Stimulated activated CD4-positive, alpha-beta T cell treated with anti-CD3 and anti-CD28 coated beads, Interleukin-15, amount 100 ng/mL, for 48 hours (primary cell): ENCODE measurements at places on chromosomes 16 and 17.

- DNase-seq = no peak
Measured at GRCh38 chr16:1778200-1779179, 3.9 kb downstream of the SPSB3 start.

DNA sequence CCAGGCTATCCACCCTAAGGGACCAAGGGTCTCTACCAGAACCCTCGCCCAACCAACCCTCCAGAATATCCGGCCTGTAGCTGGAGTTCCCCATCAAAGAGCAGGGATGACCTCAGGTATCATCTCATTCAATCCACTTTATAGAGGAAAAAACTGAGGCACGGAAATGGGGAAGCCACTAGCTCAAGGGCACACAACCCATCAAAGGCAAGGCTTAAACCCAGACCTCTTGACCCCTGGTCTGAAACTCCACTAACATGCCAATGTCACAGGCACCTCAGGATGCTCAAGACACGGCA lies 1.6 kb downstream of the TBC1D10B start:
- DNase-seq = no peak

DNA sequence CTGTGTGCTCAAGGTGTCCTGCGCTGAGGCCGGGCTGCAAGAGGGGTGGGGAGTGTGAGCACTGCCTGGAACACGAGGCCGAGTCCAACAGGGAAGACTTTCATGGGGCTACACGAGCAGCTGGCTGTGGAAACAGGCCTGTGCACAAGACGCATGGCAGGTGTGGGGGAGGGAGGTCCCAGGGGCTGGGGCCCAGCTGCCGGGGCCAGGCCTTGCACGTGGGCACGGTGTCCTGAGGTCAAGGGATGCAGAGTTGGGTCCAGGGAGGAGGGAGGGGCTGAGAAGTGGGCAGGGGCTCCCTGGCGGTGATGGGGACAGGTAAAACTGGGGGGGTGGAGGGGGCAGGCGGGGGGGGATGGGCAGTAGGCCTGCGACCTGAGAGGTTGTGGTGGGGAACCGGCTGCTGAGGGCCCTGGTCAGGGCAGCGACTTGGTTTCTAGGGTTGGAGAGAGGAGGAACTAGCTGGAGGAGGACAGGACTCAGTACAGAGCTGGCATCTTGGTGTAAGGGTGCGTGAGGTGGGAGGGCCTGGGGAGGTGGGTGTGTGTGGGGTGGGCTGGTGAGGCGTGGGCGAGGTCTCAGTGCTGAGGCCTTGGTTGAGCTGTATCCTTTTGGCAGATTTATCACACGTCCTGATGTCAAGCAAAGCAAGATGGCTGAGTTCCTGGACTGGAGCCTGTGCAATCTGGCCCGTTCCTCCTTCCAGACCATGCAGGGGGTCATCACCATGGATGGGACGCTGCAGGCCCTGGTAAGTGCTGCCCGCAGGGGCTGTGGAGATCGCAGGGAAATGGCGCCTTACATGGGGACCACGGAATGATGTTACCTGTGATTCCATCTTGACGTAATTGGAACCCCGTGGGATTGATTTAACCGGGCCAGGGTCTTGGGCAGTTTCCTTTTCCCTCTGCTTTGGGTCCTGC lies 29.4 kb downstream of the TBCD start:
- no peak for DNase-seq

DNA sequence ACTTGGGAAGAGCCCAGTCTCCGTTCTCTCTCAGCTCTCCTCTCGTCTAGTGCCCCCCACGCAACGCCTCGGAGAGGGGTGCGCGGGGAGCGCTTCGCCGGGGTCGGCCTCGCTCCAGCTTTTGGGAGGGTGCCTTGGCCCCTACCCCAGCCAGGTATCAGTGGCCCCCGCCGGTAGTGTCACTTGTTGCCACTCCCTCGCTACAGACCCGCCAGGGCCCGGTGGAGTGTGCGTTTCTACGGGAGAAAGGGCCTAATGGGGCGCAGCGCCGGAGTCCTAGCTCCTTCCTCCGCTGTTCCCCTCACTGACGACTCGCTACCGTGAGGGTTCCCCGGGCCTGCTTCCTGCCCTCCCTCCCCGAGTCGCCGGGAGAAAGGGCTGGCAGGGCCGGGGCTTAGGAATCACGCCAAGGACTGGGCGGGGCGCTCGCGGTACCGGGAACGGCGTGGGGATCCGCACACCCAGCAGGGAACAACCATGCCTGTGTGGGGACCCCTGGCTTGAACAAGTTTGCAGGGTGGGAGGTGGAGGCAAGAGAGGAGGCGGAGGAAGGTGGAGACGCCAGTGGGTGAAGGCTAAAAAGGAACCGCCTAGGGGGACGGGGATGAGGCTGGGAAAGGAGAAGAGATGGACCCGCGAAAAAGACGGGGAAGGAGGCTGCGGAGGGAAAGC lies 997 bp upstream of the CDH11 start:
- DNase-seq = no peak

GRCh38 chr17:39787041-39787440 lies 49.3 kb downstream of the GRB7 start:
- no peak for DNase-seq

- no peak for DNase-seq
Measured at GRCh38 chr17:76125391-76125675, 15.7 kb downstream of the FOXJ1 start.

GRCh38 chr17:76868669-76869495 lies 678 bp downstream of the MGAT5B start:
- no peak for DNase-seq

- no peak for DNase-seq
Measured at GRCh38 chr17:77577491-77577890, 381.0 kb upstream of the TNRC6C start.

DNA sequence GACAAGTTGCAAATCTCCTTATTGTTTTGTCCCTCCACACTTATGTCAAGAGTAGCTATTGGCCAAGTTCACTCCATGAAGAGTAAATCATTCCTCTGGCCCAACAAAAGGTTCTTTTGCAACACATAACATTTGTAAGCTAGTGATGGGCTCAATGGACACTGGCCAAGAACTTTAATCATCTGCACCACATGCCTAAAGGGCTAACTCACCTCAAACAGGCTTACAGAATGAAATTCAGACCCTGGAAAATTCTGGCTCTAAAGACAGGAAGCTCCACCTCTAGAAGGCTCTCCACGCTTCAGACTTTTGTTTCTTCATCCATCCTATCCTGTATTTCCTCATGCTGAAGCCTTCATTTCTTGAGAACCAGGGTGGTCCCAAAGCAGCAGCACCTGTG lies 10.9 kb upstream of the ANKFN1 start:
- DNase-seq = no peak

DNA sequence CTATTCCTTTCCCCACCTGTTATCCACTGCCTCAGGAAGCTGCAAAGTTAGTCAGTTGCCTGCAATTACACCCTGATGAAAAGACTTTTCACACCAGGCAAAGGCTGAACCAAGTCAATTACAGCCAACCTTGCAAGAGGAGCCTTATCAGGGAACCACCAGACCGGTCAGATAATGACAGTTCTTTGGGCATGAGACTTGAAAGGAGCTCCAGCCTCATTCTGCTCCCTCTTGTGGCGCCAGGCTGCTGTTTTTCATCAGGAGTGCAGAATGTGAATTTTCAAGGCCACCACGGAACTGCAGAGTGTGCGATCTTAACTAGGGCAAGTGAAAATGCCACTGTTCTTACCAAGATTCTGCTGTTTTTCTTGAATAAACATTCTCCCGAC lies 22.5 kb downstream of the DNAI2 start:
- no peak for DNase-seq

DNA sequence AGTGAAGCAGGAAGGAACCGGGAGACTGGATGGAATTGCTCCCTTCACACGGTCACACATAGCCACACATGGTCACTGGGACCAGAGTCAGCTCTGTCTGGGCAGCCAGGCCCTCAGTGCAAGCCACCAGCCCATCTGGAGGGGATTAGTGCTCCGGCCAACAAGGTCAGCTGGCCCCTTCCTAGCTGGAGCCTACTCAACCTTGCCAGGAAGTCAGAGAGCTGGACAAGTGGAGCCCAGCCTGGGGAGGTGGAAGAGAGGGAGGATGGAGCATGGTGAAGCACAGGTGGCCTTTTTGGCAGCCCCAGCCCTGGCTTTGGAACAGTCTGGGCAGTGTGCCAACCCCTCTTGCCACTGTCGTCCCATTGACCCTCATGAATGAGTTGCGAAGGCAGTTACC lies 3.7 kb upstream of the CACNA1G start:
- no peak for DNase-seq

DNA sequence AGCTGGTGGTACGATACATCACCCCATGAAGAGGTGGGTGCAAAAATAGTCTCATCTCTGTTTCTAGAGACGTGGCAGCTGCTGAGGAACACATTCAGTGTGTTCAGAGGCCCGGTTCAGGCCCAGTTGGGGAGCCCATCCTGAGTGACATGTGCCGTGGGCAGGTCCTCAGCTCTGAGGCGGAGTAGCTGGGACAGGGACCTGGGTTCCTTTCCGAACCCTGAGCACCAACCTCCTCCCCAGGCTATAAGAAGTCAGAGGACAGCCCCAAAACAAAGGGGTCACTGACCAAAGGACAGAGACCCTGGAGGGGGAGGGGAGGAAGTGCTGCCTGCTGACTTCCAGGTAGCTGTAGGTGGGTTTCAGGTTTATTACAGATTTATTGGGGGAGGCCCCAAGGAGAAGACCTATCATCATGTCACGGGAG lies 5.1 kb downstream of the LDHD start:
- no peak for DNase-seq

GRCh38 chr17:13626703-13627102 lies 25.0 kb upstream of the HS3ST3A1 start:
- DNase-seq = no peak

DNA sequence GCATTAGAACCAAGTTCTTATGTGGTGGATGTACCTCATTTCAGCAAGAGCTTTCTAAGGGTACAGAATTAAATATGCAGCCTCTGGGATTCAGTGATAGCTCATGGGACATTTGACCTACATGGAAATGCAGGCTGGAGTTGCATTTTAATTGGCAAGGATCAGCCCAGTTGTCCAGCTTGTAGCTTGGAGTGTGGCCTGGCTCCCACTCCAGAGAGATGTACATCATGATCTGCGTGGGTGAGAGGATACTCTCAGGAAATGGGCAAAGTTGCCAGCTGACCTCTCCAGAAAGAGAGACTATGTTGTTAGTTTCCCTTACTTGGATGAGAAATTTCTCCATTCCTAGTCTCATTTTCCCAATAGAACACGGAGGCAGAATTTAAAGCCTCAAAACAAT lies 555.3 kb downstream of the MAF start:
- DNase-seq = no peak

DNA sequence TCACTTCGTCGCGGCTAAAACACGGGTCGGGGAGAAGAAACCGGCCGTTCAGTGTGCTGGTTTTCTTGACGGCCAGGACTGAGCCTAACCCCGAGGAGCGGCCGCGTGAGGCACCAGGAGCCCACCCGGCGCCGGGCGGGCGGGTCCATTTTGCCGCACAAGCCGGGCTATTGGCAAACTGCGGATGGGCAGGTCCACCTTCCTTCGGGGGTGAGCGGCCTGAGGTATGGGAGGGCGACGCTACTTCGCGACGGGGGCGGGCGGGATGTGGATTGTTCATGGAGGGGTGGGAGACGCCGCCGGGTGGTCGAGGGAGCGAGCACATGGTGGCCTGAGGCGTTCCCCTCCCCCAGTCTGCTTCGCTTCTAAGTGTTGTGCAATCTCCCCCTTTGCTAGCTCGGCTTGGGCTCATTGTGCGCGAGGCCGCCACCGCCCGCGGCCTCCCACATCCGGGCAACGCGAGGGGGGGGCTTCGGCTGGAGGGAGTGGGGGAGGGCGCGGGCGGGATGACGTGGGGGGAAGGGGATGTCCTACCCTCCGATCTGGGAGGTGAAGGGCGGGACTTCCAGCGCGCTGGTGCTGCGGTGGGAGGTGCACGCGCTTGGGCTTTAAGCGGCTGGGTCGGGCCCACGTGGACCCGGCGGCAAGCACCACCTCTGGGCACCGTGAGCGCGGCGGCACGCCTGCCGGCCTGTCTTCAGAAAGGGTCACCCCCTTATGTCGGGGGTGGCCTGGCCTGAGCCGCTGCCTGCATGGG lies 5.9 kb upstream of the CD68 start:
- DNase-seq = peak; percentile 85

GRCh38 chr17:68228817-68229570 lies 18.8 kb upstream of the AMZ2 start:
- no peak for DNase-seq

- no peak for DNase-seq
Measured at GRCh38 chr17:11205659-11206058, 35.4 kb upstream of the SHISA6 start.

DNA sequence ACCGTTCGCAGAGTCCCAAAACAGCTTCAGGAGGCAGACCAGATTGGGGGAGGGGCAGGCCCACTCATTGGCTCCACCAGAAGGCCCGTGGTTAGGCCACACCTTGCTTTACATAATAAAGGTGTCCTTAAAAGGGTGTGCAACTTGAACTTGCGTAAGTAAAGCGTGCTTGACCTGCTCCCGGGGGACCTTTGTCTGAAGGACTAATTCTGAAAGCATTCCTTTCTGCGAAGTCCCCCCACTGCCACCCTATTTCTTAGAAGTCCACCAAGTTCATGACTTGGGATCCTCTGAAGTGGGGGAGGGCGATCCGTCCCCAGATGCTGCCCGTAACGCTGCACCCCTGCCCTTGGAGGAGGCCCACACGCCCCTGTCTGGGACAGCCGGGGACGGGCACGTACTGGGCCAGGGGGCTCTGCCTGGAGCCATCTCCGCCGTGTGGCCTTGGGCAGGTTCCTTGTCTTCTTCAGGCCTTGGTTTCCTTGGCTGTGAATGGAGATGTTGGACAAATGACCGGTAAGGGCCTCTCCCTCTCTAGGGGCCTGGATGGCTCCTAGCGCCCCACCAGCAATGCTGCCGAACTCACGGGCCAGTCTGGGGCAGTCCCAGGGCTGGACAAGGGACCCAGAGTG lies 823 bp upstream of the ZNF469 start:
- no peak for DNase-seq

GRCh38 chr17:6070430-6070912 lies 292 bp downstream of the WSCD1 start:
- DNase-seq = no peak

GRCh38 chr17:59627274-59627673 lies 7.6 kb downstream of the CLTC start:
- no peak for DNase-seq

GRCh38 chr17:76005263-76006149 lies 4.9 kb downstream of the CDK3 start:
- peak; percentile 65 for DNase-seq

DNA sequence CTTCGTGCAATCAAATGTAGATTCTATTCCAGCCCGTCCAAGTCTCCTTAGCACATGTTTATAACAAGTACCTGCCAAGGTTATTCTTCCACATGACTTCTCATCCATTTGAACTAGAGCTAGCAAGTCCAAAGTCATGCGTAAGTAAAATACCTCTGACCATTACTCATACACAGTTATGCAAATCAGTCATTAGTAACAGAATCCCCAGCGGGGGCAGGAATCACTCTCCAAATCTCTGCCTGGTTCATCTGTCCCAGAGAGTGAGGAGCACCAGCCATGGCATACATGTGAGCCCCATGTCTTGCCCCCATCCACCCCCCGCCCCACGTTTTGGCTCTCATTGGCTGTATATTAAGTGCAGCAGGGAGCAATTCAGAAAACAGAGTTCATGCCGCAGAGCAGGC lies 27.7 kb downstream of the SRL start:
- DNase-seq = no peak

GRCh38 chr16:75624921-75625334 lies 1.8 kb upstream of the ADAT1 start:
- DNase-seq = no peak

- DNase-seq = no peak
Measured at GRCh38 chr17:33375103-33375502, 82.0 kb upstream of the ASIC2 start.
